ENCODE measurements at places on chromosomes 1 and 21. TPM values are rescaled to one million over a fixed set of nuclear protein-coding genes. Genes with fewer than 3 reads are reported as not detected.

- H3K36me3 ChIP-seq: no peaks in the 10 kb centered on the region
- H3K27me3 ChIP-seq: no peaks in the 10 kb centered on the region
- no peak overlapping the region for H3K4me3 ChIP-seq
- DNase-seq: no peak
Measured at GRCh38 chr1:235351441-235351840, 15.8 kb upstream of the TBCE start.

DNA sequence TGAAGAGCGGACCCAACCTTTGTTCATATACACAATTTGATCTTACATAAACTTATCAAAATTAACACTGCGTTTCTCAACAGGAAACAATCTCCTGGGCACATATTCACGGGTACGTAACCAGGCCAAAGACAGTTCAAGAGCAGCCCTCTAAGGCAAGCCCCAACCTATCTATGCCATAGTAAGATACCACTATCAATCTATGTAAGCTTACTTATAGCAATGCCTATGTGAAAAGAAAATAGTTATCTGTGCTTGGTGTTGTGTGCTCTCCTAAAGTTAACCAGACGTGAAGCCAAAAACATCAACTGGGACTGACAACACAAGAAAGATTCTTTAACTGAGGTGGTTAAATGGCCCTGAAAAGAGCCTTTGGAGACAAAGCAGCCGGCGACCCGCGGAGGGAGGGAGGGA, 49.4 kb upstream of the BOLA1 start:
- H3K36me3 ChIP-seq: no peaks in the 10 kb centered on the region
- DNase-seq: no peak
- H3K27me3 ChIP-seq: no peaks in the 10 kb centered on the region
- H3K27ac ChIP-seq: peak overlapping the region; percentile 86
- peaks cover 41% of the 10 kb centered on the region for H3K4me1 ChIP-seq

- no peaks in the 10 kb centered on the region for H3K4me1 ChIP-seq
- no peak overlapping the region for H3K4me3 ChIP-seq
- H3K27ac ChIP-seq: no peak overlapping the region
- no peaks in the 10 kb centered on the region for H3K27me3 ChIP-seq
- no peak for DNase-seq
Measured at GRCh38 chr1:244231572-244232315, 180.7 kb downstream of the ZBTB18 start.

GRCh38 chr1:26696654-26697430, 1.0 kb downstream of the ARID1A start:
- H3K36me3 ChIP-seq: no peaks in the 10 kb centered on the region
- DNase-seq: no peak
- peaks cover 76% of the 10 kb centered on the region for H3K4me1 ChIP-seq
- peak overlapping the region; percentile 60 for H3K4me3 ChIP-seq

GRCh38 chr1:14255233-14255632, 343.3 kb upstream of the KAZN start:
- no peak overlapping the region for H3K4me3 ChIP-seq
- no peaks in the 10 kb centered on the region for H3K4me1 ChIP-seq
- H3K27ac ChIP-seq: no peak overlapping the region
- no peaks in the 10 kb centered on the region for H3K36me3 ChIP-seq

DNA sequence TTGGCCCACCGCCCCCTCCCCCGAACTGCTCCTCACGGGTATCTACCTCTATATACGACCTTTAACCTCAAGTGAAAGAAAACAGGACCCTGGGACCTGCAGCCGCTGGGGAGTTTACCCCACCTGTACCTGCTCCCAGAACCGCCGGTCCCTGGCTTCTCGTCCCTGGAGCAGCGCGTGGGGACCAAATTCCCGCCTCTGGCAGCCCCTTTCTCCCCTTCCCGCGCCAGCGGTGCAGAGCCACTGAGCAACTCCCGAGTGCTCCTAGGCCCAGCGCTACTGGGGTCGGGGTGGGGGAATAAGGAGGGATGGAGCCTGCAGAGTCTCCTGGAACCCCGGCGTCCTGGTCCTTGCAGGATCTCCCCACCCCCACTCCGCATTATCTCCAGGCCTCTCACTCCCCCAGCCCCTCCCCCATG, 1.6 kb downstream of the SYT6 start:
- no peaks in the 10 kb centered on the region for H3K36me3 ChIP-seq
- peaks cover 7% of the 10 kb centered on the region for H3K27me3 ChIP-seq
- no peaks in the 10 kb centered on the region for H3K4me1 ChIP-seq
- no peak overlapping the region for H3K4me3 ChIP-seq

The RGS13 gene
- total RNA-seq: not detected

DNA sequence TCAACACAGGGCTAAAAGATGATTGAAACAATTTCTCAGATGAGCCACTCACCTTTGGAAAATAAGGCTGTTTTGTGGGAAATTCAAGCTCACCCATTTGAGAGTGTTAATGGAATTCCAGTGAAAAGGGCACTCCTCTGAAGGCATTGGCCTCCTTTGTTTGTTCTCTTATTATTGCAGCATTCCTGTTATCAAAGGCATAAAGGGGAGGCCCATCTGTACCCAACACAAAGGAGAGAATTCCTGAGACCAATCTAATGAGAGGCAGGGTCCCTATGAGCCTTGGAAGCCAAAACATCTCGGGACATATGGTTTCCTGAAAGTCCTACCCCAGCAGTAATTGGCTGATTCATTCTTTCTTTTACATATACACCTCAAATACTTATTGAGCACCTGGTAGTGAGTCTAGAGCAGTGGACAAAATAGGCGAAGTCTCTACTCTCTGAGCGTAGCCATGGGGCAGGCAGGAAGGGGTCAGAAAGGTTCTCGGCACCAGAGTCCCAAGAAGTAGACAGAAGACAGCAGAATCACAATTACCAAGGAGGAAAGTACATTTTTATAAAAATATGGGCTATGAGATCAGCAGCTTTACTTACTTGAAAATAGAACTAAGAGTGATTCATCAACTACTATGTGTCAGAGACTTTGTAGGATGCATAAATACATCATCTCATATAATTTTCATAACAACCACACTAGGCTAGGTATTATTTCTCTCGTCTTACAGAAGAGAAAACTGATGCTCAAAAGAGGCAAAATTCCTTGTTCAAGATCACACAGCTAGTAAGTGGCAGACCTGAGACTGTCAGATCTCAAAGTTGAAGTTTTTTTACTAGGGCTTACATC, 218.7 kb downstream of the DAB1 start:
- H3K27ac ChIP-seq: no peak overlapping the region
- DNase-seq: no peak
- H3K4me1 ChIP-seq: no peaks in the 10 kb centered on the region
- H3K27me3 ChIP-seq: no peaks in the 10 kb centered on the region
- H3K4me3 ChIP-seq: no peak overlapping the region
- H3K36me3 ChIP-seq: no peaks in the 10 kb centered on the region

DNA sequence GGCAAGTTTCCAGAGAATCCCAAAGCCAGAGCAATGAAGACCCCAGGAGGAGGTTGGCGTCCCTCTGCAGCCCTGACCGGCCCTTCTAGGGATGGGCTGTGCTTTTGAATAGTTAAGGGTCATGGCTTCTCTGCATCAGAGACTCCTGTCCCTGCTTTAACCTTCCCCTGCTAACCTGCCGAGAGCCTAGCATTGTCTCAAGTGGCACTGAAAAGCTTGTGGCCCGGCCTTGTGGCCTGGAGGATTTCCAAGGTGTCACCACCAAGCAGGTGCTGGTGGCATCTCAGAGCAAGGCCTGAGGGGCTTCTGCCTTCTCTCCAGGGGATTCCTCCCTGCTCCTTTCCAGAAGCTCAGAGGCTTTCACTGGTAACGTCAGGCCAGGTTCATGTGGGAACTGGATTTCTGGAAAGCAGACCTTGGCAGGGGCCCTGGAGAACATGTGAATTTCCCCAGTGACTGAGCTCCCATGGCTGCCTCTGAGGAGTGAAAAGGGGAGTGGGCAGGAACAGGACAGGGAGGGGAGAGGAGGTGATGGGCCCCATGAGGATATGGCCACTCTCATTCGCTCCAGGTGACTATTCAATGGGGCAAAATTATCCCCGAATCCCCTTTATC, 409.9 kb downstream of the PTPRU start:
- peaks cover 15% of the 10 kb centered on the region for H3K4me1 ChIP-seq
- DNase-seq: no peak
- H3K36me3 ChIP-seq: no peaks in the 10 kb centered on the region

The CNR2 gene
- 0.05 TPM for total RNA-seq

DNA sequence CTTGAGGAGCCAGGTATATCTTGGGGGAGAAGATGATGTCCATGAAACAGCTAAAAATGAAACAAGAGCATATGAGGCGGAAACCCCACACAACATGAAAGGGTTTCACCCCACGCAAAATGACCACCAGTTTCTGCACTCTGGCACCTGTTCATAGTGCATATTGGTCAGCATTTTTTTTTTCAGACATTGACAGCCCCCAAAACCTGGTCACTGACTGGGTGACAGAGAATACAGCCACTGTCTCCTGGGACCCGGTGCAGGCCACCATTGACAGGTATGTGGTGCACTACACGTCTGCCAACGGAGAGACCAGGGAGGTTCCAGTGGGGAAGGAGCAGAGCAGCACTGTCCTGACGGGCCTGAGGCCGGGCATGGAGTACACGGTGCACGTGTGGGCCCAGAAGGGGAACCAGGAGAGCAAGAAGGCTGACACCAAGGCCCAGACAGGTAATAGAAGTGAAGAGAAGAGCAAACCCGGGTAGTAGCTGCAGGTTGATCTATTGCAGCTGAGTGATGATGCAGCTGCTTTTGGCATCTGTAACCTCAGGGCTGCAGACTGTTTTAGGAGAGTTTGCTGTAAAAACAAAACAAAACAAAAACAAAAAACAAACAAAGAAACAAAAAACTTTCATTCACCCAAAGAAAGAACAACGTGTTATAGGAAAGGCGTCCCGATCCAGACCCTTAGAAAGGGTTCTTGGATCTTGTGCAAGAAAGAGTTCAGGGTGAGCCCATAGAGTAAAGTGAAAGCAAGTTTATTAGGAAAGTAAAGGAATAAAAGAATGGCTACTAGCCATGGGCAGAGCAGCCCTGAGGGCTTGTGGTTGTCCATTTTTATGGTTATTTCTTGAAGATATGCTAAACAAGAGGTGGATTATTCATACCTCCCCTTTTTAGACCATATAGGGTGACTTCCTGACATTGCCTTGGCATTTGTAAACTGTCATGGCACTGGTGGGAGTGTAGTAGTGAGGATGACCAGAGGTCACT, 51.0 kb downstream of the TNN start:
- no peaks in the 10 kb centered on the region for H3K27me3 ChIP-seq
- no peaks in the 10 kb centered on the region for H3K4me1 ChIP-seq
- no peak overlapping the region for H3K4me3 ChIP-seq
- H3K36me3 ChIP-seq: no peaks in the 10 kb centered on the region

DNA sequence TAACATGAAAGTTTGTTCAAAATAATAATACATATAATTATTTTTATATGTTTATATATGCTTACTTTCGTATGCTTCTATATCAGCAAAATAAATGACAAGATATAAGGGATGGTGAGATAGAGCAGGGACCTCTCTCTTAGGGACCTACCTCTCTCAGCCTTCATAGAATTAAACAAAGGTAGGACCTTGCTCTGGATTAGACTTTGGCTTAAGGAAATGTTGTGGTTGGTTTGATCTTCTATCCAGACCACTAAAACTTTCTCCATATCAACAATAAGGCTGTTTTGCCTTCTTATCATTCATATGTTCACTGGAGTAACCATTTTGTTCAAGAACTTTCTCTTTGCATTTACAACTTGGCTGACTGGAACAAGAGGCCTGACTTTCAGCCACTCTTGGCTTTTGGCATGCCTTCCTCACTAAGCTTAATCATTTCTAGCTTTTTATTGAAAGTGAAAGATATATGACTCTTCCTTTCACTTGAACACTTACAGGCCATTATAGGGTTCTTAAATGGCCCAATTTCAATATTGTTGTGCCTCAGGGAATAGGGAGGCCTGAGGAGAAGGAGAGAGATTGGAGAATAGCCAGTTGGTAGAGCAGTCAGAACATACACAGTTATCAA, 14.4 kb downstream of the FRRS1 start:
- no peaks in the 10 kb centered on the region for H3K36me3 ChIP-seq
- no peak overlapping the region for H3K27ac ChIP-seq
- H3K27me3 ChIP-seq: no peaks in the 10 kb centered on the region
- H3K4me1 ChIP-seq: peaks cover 58% of the 10 kb centered on the region

DNA sequence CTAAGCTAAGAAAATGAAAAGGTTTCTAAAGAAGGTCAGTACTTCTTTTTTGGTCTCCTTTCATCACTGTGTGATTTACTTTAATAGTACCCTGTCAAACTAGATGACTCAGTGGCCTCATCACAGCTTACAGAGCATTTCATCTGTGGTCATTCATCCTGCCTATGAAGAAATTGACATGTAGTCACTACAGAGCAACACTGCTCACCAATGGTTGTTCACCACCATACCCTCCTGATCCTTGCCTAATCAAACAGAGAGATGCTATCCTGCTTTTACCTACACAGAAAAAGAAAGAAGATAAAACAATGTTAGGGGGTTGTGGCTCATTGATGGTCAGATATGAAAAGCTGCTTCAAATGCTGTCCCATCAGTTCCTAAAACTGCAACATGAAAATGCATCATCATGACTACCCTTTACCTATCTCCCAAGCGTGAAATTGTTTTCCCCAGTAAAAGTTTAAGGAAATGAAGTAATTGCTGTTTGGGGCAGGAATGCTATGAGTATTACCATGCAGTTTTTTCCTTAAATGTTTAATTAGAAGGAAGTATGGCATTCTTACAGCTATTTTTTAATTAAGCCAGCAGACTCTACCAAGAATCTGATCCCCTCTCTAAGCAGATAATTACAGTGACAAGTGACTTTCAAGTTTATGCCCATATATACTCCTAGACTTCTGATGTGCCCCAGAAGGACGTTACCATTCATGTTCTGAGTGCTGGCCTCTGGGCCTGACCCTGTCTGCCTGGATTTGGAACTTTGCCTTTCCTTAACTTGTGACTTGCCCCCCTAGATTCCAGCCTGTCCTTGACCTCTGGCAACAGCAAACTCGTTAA, 46.1 kb upstream of the FBXO28 start:
- H3K4me1 ChIP-seq: peaks cover 29% of the 10 kb centered on the region
- DNase-seq: no peak
- no peak overlapping the region for H3K27ac ChIP-seq
- no peak overlapping the region for H3K4me3 ChIP-seq

GRCh38 chr1:9078015-9078751, 8.7 kb upstream of the SLC2A5 start:
- no peak overlapping the region for H3K27ac ChIP-seq
- no peak for DNase-seq
- peaks cover 35% of the 10 kb centered on the region for H3K4me1 ChIP-seq
- no peak overlapping the region for H3K4me3 ChIP-seq

The DYNLT4 gene
- total RNA-seq: 0.96 TPM
